ENCODE measurements at places on chromosomes 12 and 14.

DNA sequence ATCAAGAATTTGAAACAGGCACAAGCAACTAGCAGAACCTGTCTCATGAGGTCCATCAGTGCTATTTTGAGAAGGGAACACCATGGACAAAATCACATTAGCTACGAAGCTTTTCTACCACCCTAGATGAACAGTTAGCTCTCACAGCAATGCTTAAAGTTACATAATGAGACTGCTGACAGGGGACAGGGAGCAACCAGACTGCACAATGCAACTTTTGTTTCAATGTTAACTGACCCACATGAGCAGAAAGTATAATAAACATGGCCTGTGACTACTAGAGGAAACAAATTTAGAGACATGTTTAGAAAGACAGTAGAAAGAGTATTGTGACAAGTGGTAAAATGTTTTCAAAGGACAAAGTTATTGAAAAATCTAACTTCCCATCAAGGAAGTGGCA, 282.8 kb downstream of the CEP128 start:
- no peak for DNase-seq

DNA sequence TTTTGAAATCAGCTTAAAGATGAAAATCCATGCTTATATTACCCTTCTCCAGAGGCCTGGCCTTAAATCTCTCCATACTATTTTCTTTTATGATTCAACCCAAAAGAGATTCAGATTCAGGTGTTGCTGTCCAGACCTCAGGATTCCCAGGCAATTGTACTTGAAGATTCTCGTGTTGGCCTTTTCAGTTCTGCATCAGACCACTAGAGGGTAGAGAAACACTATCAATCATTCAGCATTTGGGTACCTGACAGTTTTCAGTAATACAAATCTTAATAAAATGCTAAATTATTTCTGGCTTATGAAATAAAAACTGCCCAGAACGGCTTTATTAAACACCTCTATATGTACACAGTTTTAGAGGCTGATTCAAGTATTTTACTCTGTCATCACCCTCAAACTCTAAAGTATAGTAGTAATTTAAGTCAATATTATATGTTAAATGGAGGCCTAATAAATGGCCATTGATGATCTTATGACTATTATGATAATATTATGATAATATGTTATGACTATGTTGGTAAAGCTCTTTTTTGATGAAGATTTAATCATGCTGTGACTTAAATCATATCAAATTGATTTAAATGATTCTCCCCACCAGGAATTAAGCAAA, 301.1 kb downstream of the DUSP6 start:
- DNase-seq, result peak; percentile 48

GRCh38 chr12:102769323-102769916, 147.6 kb downstream of the PAH start:
- peak; percentile 72 for DNase-seq

DNA sequence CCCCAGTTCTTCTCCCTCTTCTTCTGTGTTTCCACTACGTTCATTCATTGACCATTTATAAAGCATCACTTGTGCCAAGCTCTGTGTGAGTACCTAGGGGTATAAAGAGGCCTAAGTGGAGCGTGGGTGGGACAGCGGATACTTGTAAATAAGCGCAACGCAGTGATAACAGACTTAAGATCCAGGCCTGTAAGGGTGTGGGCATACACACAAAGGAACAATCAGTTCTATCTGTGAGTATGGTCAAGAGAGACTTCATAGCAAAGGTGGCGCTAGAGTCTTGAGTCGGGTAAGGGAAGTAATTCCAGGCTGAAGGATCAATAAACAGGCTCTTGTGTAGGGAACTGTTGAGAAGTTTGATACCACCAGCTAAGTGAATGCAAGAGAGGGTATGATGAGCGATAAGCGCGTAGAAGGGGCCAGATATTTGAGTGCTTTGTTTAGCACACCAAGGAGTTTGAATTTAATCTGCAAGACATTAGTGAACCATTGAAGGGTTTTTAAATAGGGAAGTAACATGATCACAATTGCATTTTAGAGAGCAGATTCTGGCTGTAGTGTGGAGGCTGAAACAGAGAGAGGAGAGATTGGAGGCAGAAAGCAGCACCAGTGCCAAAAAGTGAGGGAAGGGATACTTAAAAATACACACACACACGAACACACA, 1.0 kb upstream of the GXYLT1 start:
- DNase-seq, result no peak

- no peak for DNase-seq
These were observed 2.0 kb upstream of the MAP1LC3B2 start for GRCh38 chr12:116556964-116557698.

GRCh38 chr12:62886796-62887195, 48.2 kb downstream of the PPM1H start:
- no peak for DNase-seq

DNA sequence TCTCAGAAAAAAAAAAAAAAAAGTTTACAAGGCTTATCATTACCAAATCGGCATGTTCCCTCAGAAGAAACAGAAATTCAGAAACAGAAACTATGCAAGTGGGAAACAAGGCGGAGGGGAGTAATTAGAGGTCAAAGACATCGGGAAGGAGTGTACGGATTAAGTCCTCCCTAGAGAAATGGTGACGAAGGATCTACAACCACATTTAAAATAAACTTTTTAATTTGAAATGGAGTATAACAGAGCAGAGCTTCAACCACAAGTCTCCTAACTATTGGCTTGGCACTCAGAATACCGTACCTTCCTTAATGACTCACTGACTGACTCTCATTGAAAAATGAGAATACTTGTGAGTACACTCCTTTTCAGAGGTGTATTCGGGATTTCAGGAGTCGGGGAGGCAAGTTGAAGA, 908 bp downstream of the ENTPD5 start:
- DNase-seq, result peak; percentile 21

- DNase-seq, result no peak
These were observed 349.9 kb downstream of the C12orf50 start for GRCh38 chr12:87679251-87679650.
